ENCODE measurements at places on chromosomes 1 and 21.
A peak's percentile ranks its signal among the peaks of the same experiment; 100 is the strongest.

GRCh38 chr1:186104459-186104858, 270.6 kb downstream of the TPR start:
- no peak for DNase-seq

GRCh38 chr1:174769961-174770549, 229.7 kb upstream of the CACYBP start:
- peak; percentile 68 for DNase-seq

DNA sequence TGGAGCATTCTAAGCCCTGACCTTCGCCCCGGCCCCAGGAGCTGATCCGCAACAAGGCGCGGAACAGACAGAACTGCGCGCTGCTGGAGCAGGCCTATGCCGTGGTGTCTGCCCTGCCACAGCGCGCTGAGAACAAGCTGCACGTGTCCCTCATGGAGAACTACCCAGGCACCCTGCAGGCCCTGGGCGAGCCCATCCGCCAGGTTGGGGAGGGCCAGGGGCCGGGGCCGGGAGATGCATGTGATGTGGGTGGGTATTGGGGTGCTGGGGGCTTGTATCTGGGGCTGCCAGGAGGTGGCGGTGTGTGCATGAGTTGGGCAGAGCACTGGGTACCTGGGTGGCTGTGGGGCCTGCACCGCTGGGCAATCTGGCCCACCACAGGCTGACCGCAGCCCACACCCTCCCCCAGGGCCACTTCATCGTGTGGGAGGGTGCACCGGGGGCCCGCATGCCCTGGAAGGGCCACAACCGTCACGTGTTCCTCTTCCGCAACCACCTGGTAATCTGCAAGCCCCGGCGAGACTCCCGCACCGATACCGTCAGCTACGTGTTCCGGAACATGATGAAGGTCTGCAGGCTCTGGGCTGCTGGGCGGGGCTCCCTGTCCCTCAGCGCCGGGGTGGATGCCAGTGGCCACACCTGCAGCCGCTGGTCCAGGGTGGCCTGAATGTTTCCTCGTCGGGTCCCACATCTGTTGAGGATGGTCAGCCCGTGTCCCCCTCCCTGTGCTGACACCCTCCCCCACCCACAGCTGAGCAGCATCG, 65.8 kb downstream of the TRIM11 start:
- DNase-seq, result peak; percentile 10

DNA sequence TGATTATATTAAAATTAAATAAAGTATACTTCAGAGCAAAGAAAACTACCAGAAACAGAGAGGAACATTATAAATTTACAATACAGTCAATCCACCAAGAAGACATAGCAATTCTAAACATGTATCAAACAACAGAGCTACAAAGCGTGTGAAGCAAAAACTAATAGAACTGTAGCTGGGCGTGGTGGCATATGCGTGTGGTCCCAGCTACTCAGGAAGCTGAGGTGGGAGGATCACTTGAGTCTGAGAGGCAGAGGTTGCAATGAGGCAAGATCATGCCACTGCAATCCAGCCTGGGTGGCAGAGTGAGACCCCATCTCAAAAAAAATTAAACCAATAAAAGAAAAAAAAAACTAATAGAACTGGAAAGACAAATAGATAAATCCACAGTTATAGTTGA, 12.3 kb downstream of the CCDC185 start:
- DNase-seq, result no peak

- no peak for DNase-seq
Observed at GRCh38 chr21:38637161-38637560, 138.9 kb upstream of the ERG start.

- DNase-seq, result no peak
Observed at GRCh38 chr1:228810878-228811711, 75.8 kb downstream of the RHOU start.

DNA sequence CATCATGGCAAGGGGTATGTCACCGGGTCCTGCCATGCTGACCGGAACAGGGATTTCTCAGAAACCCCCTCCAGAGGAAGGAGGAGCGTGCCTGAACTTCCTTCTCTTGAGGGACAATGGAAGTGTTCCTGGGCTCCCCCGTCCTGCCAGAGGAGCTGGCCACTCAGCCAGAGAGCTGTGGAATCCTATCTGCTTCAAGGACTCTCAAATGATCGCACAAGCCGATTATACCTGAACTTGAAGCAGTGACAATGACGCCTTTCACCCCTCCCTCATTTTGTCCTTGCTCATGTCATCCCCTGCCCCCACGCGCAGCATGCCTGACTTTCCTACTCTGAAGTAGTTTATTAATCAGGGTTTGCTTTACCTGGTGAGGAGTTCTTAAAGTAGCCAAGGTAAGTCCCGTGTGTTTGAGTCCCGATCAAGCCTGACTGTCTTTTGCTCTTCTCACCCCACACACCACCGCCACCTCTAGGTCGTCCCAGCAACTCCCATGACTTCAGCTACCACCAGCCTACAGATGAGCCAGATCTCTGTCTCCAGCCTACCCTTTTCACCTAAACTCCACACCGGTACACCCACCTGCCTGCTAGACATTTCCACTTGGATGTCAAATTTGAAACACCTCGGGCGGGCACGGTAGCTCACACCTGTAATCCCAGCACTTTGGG, 25.0 kb upstream of the PRELP start:
- no peak for DNase-seq

GRCh38 chr1:53552981-53553733, 94.0 kb downstream of the DMRTB1 start:
- peak; percentile 22 for DNase-seq

GRCh38 chr1:236027104-236027503, 37.8 kb downstream of the NID1 start:
- no peak for DNase-seq

DNA sequence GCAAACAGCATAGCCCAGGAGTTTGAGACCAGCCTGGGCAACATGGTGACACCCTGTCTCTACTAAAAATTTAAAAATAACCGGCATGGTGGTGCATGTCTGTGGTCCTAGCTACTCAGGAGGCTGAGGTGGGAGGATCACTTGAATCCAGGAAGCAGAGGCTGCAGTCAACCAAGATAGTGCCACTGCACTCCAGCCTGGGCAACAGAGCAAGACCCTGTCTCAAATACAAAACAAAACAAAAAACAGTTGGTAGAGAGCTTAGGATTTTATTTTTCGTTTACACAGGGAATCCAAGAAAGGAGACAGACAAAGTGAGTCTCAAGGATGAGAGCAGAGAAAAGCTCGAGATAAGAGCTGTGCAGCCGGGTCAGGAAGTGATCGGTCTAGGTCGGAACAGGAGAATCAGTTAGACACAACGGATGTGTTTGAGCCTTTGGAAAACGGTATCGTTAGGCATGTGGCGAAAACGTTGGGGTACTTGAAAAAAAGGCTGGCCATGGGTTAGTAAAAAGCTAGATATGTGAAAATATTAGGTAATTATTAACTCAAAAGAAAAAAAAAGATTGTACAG, 1.7 kb upstream of the MIB2 start:
- no peak for DNase-seq
